ENCODE measurements at places on chromosomes 12 and 14. TPM values are rescaled to one million over a fixed set of nuclear protein-coding genes. Genes with fewer than 3 reads are reported as not detected.

CLECL1 gene
- polyA plus RNA-seq: not detected

CACNA2D4 gene
- 1.9 TPM for polyA plus RNA-seq

KRT2 gene
- not detected for polyA plus RNA-seq

SSTR1 gene
- 1.1 TPM for polyA plus RNA-seq

IQSEC3 gene
- polyA plus RNA-seq: 1.7 TPM

ENDOU gene
- 7.6 TPM for polyA plus RNA-seq

PPP2R5C gene
- polyA plus RNA-seq: 80.4 TPM

NTF3 gene
- 7.3 TPM for polyA plus RNA-seq

FAM90A1 gene
- polyA plus RNA-seq: 0.45 TPM

ADAMTS20 gene
- polyA plus RNA-seq: not detected

IAPP gene
- not detected for polyA plus RNA-seq

DNA sequence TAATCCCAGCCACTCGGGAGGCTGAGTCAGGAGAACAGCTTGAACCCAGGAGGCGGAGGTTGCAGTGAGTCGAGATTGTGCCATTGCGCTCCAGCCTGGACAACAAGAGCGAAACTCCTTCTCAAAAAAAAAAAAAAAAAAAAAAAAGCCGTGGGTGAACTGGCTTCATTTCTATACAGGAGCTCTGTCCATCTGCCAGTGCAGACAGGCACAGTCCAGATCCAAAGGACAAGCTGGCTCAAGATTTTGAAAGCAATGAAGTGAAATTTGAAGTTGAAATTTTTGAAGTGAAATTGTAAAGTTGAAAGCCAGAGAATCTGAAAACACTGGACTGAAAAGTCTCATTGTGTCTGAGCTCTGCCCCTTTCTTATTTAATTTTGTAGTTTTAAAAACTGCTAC is 134.7 kb downstream of the CALM1 start:
- DNase-seq: no peak
- H3K36me3 ChIP-seq: no peaks in the 10 kb centered on the region
- H3K4me1 ChIP-seq: peaks cover 23% of the 10 kb centered on the region
- no peak overlapping the region for H3K4me3 ChIP-seq

- H3K4me3 ChIP-seq: no peak overlapping the region
- DNase-seq: no peak
- no peaks in the 10 kb centered on the region for H3K27me3 ChIP-seq
Observed at GRCh38 chr14:31969699-31970240, 107.3 kb upstream of the ARHGAP5 start.

GRCh38 chr14:105398726-105399465 is 558 bp downstream of the TEX22 start:
- DNase-seq: no peak
- H3K4me1 ChIP-seq: peaks cover 24% of the 10 kb centered on the region
- H3K4me3 ChIP-seq: peak overlapping the region; percentile 80
- H3K27ac ChIP-seq: peak overlapping the region; percentile 94
- no peaks in the 10 kb centered on the region for H3K27me3 ChIP-seq

- no peaks in the 10 kb centered on the region for H3K36me3 ChIP-seq
- H3K27ac ChIP-seq: no peak overlapping the region
- H3K4me3 ChIP-seq: no peak overlapping the region
- H3K27me3 ChIP-seq: no peaks in the 10 kb centered on the region
- H3K4me1 ChIP-seq: no peaks in the 10 kb centered on the region
- peak; percentile 86 for DNase-seq
Observed at GRCh38 chr14:81990312-81990761, 456.7 kb upstream of the SEL1L start.

DNA sequence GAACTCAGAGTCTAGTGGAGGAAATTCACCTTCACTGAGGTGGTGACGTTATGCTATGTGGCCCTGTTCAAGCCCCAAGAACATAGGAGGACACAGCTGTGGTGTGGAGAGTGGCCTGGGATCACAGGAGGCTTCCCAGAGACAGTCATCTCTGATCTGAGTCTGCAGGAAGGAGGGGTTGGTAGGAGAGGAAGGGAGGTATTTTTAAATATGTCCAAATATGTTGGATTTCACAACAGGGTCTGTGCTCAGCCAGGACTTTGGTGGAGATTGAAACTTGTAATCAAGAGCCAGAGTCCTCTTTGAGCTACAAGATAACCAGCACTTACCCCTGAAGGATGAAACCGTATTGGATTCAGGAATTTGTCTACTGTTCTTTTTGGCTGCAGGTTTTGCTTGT is 26.4 kb upstream of the MED13L start:
- no peaks in the 10 kb centered on the region for H3K36me3 ChIP-seq
- no peak for DNase-seq
- H3K4me1 ChIP-seq: peaks cover 26% of the 10 kb centered on the region
- no peaks in the 10 kb centered on the region for H3K27me3 ChIP-seq
- H3K4me3 ChIP-seq: no peak overlapping the region
- H3K27ac ChIP-seq: no peak overlapping the region

- no peaks in the 10 kb centered on the region for H3K36me3 ChIP-seq
- no peak overlapping the region for H3K4me3 ChIP-seq
- DNase-seq: peak; percentile 2
- no peak overlapping the region for H3K27ac ChIP-seq
- H3K27me3 ChIP-seq: no peaks in the 10 kb centered on the region
- H3K4me1 ChIP-seq: no peaks in the 10 kb centered on the region
Observed at GRCh38 chr12:129076441-129077320, 223.4 kb downstream of the GLT1D1 start.

DNA sequence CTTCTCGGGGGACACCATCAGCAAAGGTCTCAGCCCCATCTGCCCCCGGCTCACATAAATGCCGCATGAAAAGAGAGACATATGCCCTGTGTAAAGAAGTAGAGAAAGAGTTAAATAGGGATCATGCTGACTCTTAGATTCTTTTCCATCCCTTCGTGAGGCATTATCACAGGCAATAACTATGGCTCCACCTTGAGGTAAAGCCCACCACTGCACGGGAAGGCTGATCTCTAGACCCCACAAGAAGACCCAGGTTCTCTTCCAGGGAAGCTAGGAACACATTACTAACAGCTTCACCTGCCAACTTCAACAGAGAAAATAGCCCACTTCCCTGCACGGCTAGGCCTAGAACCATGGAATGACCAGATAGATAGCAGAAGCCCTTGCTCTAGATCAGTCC is 14.1 kb upstream of the NOP2 start:
- peaks cover 100% of the 10 kb centered on the region for H3K36me3 ChIP-seq
- H3K4me1 ChIP-seq: no peaks in the 10 kb centered on the region
- no peak overlapping the region for H3K4me3 ChIP-seq
- no peak overlapping the region for H3K27ac ChIP-seq

- H3K4me3 ChIP-seq: peak overlapping the region; percentile 24
- H3K27ac ChIP-seq: no peak overlapping the region
- H3K4me1 ChIP-seq: peaks cover 3% of the 10 kb centered on the region
- no peaks in the 10 kb centered on the region for H3K36me3 ChIP-seq
Observed at GRCh38 chr14:75418850-75419768, 8.7 kb upstream of the JDP2 start.

DNA sequence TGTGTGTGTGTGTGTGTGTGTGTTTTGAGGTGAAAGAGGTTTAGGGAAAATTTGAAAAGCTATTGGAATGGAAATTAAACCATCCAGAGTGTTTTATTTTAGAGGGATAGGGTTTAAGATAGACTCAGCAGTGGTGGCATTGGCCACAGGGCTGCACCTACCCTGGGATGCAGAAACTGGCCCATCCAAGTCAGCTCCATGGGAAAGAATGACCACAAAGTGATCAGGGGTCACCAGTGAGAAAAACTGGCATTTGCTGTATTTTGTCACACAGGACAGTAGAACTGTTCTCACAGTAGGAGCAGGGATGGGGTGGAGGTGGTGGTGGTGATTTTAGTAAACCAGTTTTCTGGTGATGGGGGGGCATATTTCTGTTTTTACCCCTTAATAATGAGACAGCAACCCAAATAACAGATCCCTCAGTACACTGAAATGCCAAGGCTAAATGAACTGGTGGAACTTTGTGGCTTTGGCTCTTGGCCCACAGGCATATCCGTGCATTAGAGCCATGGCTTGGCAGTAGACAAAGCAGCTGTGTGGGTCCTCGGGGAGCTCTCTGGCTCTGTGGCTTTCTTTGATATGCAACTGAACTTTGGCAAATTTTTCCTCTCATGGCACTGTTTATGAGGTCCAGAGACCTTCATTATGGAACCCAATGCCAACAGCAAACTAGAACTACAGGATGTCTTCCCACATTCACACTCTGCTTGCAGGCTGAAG is 348.3 kb downstream of the ZFP36L1 start:
- H3K4me1 ChIP-seq: peaks cover 52% of the 10 kb centered on the region
- no peaks in the 10 kb centered on the region for H3K27me3 ChIP-seq
- peak; percentile 69 for DNase-seq
- H3K36me3 ChIP-seq: no peaks in the 10 kb centered on the region

GRCh38 chr12:69130064-69130463 is 109.3 kb upstream of the CPSF6 start:
- no peak overlapping the region for H3K27ac ChIP-seq
- no peaks in the 10 kb centered on the region for H3K4me1 ChIP-seq
- H3K36me3 ChIP-seq: no peaks in the 10 kb centered on the region
- DNase-seq: no peak
- H3K27me3 ChIP-seq: no peaks in the 10 kb centered on the region
- no peak overlapping the region for H3K4me3 ChIP-seq

- no peak for DNase-seq
- no peaks in the 10 kb centered on the region for H3K27me3 ChIP-seq
- H3K36me3 ChIP-seq: no peaks in the 10 kb centered on the region
Observed at GRCh38 chr12:12017798-12018197, 52.9 kb upstream of the BCL2L14 start.

DNA sequence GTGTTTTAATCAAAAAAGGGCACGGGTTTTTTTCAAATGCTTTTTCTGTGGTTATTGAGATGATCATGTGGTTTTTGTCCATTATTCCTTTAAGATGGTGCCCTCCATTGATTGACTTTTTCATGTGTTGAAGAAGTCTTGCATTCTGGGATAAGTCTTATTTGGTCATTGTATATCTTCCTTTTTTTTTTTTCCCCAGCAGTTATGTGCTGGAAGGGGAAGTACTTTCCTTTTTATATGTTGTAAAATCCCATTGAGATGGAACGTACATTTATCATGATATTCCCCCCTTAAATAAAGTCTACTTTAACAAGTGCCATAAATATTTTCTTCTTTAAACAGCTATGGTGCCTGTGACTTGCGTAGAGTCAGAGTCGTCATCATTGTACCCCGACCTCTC is 24.8 kb upstream of the MUCL1 start:
- DNase-seq: no peak
- no peaks in the 10 kb centered on the region for H3K27me3 ChIP-seq
- no peak overlapping the region for H3K4me3 ChIP-seq
- H3K27ac ChIP-seq: no peak overlapping the region
- H3K4me1 ChIP-seq: no peaks in the 10 kb centered on the region

DNA sequence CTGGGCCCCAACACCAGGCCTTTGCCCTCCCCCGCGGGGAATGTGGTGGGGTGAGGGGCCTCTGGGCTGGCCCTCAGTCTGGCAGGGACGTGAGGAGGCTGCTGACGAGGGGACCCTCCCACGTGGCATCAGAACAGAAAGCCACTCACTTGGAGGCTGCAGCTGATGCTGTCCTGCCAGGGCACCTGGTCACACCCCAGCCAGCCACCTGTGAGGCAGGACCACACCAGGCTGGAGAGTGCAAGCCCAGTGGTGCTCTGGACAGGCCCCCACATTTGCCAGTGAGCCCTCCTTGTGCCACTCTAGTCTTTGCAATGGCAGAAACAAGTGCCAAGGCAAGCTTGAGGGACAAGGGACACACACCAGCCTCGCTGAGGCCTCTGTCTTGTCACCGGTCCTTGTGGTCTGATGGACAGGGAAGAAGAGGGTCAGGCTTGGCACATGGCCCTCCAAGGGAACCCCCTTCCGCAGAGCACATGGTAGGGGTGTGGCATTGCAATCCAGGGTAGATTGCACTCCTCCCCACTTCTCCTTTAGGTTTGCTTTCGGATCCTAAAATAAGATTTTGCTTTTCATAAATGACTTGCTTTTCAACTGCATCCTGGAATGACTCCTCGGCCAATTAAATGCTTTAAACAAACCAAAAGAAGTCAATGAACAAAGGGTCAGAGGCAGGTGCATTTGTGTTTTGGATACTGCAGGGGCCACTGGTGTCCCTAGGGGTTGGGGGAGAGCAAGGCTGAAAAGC is 53.7 kb downstream of the CCDC88C start:
- H3K36me3 ChIP-seq: peaks cover 1% of the 10 kb centered on the region
- no peaks in the 10 kb centered on the region for H3K27me3 ChIP-seq
- no peak overlapping the region for H3K4me3 ChIP-seq
- H3K27ac ChIP-seq: peak overlapping the region; percentile 75
- peaks cover 25% of the 10 kb centered on the region for H3K4me1 ChIP-seq
- DNase-seq: no peak

GRCh38 chr14:68811171-68811570 is 18.3 kb upstream of the ZFP36L1 start:
- peaks cover 55% of the 10 kb centered on the region for H3K4me1 ChIP-seq
- no peaks in the 10 kb centered on the region for H3K27me3 ChIP-seq
- no peak overlapping the region for H3K27ac ChIP-seq

GRCh38 chr12:121712461-121713256 is at the start of gene TMEM120B:
Gene TMEM120B (plus strand): TSS chr12:121712752. CDS start chr12:121712896, 144 bp downstream.
- peak within 1 kb of the TSS; percentile 93 for H3K4me3 ChIP-seq
- peaks cover 31% of the 10 kb centered on the region for H3K4me1 ChIP-seq
- H3K27me3 ChIP-seq: no peaks in the 10 kb centered on the region
- H3K36me3 ChIP-seq: no peaks in the 10 kb centered on the region

GRCh38 chr12:107436376-107436775 is 249.2 kb upstream of the PWP1 start:
- H3K27me3 ChIP-seq: peaks cover 6% of the 10 kb centered on the region
- DNase-seq: no peak
- no peaks in the 10 kb centered on the region for H3K36me3 ChIP-seq
- H3K27ac ChIP-seq: no peak overlapping the region
- no peak overlapping the region for H3K4me3 ChIP-seq

GRCh38 chr12:47602949-47603558 is 102.8 kb downstream of the RPAP3 start:
- no peaks in the 10 kb centered on the region for H3K4me1 ChIP-seq
- no peak for DNase-seq
- no peak overlapping the region for H3K27ac ChIP-seq
- no peaks in the 10 kb centered on the region for H3K36me3 ChIP-seq
- H3K27me3 ChIP-seq: no peaks in the 10 kb centered on the region
- H3K4me3 ChIP-seq: no peak overlapping the region

DNA sequence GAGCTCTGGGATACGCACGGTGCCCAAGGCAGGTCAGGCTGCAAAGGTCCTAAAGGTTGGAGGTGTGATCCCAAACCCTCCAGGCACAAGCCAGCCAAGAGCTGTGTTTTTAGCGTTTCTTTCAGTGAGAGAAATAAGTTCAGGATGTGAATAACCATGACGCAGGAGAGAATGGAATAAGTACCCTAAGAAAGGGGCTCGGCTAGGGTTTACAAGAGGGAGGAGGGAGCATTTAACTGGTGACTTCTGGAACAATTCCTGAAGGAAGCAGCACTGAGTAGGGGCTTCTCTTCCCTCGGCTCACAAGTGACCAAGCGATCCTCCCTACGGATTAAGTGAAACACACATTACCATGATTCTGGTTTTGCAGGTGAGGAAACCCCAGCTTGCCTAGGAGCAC is 29.4 kb downstream of the SSH1 start:
- H3K36me3 ChIP-seq: peaks cover 27% of the 10 kb centered on the region
- H3K27ac ChIP-seq: peak overlapping the region; percentile 78
- no peaks in the 10 kb centered on the region for H3K27me3 ChIP-seq
- no peak for DNase-seq

All from stomach (tissue), 19 donors.